NCI-H1930 (cell line): ENCODE measurements at places on chromosomes 5 and 9.

DNA sequence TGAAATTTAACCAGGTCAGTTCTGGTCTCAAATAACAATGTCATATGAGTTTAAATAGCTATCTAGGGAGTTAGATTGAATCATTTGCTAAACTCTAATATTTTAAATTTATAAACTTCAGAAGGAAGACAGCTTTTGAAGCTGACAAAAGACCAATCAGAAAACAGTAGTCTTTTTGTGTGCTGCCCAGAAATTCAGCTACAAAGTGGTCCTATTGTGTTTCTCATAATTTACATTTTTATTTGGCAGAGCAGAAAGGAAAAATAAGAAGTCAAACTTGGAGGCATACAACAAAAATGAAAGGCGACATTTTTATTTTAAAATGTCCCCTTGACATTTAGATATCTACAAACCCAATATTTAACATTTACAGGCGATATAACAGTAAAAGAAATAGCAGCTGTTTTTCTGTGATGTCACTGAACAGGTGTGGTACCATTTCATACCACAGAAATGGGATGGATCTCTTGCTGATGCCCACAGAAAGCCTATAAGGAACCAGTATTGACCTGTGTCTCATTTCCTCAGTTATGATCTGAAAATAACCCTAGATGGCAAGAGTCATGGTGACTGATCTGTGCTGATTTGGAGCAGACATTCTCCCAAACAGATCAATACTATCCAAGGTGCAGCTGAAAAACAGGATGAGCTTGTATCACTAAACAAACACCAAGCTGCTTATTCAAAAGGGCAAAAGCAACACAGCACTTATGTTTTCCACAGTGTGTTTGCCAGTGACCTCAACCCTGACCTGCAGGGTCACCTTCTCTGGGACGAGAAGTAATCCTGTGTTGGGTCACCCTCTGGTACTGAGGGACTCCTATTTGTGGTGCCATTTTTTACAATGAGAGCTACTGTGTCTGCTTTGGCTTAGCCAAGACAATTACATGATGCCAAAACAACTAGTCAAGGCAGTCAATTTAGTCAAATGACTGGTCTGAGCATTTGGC lies 3.6 kb upstream of the FST start:
- no peak for DNase-seq

GRCh38 chr5:126755593-126755992 lies 21.3 kb upstream of the LMNB1 start:
- no peak for DNase-seq

DNA sequence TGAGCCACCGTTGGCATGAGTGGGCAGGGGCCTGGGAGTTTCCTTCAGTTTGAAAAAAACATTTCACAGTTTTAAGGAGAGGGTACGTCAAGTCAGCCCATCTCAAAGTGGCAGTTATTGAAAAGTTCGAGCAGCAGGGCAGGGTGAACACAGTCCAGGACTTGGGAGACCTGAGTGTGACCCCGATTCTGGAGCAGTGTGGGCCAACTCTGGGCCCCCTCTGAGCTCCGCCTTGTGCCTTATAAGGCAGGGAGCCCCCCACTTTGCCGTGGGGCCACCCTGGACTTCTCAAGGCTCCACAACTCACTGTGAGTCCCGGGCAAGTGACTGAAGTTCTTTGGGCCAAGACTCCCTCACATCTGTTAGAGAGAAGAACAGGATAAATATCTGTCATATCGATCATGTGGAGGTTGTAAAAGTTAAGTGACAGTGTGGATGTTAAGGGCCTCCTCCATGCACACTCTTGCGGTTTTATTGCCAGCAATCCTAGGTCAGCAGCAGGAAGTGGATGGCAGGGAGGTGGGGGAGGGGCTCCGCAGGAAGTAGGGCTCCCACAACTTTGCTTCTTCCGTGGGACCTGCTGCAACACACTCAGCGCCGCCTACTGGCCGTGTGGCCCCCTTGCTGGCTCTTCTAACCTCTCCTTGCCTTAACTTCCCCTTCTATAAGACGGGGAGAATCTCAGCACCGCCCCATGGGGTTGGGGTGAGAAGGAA lies 38.4 kb downstream of the HRH2 start:
- DNase-seq = no peak

- no peak for DNase-seq
Observed at GRCh38 chr5:91211997-91212713, 171.0 kb downstream of the ARRDC3 start.

DNA sequence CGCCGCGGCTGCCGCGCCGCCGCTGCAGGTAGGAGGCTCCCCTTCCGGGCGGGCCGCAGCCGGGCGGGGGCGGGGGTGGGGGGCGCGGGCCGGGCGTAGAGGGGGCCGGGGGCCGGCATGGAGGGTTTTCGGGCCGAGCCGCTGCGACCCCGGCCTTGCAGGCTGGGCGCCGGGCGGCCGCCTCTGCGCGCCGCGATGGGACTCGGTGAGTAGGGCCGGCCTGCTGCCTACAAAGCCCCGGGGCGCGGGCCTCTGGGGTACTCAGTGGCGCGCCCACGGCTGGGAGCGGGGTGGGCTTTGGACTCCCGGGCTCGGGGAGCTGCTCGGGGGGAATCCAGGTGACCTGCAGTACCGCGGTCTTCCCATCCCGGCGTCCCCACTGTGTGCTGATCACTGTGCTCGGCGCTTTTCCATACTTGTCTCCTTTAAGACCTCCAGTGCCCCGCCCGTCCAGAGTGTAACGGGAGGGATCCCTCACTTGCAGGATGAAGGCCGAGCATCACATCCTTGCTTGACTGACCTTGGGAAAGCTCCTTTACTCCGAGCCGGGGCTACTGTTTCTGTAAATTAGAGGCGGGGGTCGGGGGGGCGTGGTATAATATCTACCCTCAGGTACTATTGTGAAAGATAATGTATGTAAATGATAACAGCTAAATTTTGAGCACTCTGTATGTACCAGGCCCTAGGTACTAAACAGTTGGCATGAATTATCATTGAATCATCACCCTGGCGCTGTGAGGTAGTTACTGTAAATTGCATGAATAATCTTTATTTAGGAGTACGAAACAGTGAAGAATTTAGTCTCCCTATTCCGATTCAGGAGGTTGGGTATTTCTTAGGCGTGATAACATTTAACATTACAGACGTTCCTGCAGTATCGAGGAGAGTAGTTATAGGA lies 672 bp downstream of the MSANTD3 start:
- DNase-seq = peak; percentile 9

DNA sequence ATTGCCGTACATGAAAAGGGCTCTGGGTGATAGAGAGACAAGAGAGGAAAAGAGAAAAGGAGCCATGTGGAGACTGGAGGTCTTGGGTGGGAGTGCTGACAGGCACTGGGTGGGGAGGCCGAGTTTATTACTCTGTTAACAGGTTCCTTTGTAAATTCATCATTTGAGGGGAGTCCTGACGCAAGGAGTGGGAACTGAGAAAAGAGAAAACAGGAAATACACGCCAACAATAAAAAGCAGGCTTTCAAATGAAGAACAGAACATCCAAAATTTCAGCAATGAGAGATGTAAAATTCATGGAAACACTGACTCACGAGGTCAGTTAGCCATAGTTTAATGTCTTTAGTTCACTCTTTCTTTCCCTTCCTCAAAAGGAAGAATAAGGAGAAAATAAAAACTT lies 342.8 kb downstream of the TMEM167A start:
- no peak for DNase-seq

GRCh38 chr5:6235726-6236125 lies 142.6 kb downstream of the MED10 start:
- DNase-seq = no peak

GRCh38 chr9:136411378-136411777 lies 920 bp downstream of the PMPCA start:
- DNase-seq = no peak

GRCh38 chr9:68841276-68842052 lies 136.4 kb downstream of the PIP5K1B start:
- DNase-seq = no peak

DNA sequence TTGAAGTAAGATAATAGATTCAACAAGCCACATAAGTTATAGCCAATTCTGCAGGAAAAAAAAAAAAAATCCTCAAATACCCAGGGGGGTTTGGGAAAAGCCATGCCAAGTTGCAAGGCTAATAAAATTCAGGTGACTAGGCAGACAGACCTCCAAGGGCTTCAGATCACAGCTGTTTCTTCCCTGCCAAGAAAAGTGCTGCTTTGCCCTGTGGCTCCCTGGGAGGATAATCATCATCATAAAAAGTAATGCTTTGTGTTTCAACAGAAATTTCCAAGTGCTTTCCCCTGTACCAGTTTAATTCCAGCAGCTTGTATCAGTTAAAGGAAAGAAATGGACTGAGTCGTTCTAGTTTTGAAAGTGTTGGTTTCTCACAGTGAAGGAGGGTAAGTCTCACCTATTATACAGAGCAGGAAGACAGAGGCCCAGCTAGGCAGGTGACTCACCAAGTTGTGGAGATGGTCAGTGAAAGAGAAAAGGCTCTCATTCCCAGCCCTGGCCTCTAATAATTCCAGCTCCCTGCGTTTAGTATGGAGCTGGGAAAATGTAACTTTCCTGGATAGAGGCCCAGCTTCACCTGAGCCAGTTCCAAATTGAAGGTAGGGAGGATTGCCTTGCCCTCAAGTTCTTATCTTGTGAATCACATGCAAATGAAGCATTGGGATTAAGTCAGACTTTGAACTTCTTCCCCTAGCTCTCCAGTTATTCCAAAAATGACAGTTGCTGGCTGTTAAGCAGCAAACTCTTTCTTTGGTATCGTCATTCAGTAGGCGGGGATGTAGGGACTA lies 263.4 kb downstream of the GRIA1 start:
- DNase-seq = no peak

DNA sequence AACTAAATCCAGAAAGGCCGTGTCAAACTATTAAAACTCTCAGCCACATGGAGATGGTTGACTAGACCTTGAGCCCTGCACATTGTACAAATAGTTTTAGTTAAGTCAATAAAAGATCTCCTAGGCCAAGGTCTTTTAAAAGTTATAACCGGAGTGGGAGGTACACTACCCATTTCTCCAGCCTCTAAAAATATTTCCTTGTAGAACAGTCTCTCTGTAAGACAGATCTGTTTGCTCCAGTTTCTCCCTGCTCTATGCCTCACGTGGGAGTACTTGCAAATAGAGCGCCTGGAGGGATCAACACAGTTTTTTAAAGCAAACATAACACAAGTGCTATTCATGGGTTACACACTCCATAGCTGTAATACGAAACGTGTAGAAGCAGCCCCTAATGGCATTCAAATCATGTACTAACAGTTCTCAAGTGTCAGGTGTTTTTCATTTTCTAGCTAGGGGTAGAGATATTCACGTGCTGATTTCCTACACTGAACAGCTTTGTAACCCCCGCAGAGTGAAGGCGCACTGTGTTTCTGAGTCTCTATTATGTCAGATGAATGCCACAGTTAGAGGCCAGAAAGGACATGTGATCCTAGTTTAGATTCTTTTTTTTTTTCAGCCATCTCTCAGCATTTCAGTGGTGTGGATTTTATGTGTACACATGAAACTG lies 703.4 kb upstream of the GRAMD2B start:
- DNase-seq = peak; percentile 11

DNA sequence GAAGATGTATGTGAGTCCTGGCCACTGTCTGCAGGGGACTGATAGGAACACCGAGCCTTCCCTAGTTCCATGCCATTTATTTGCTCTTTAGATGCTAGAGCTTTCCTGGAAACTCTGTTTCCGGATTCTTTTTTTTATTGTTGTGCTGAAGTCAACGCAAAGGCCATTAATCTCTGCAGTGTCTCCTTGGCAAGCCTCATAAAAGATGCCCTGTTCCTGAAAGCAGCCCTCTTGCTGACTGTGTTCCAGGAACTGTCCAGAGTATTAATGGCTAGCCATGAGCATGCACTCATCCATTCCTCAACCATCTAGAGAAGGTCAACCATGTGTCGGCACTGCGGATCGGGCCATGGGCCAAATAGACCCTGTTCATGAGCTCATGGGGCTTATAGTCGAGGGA lies 42.9 kb upstream of the SMAD5 start:
- no peak for DNase-seq

- no peak for DNase-seq
Observed at GRCh38 chr5:89071941-89072331, 189.0 kb upstream of the MEF2C start.

GRCh38 chr9:119257592-119257991 lies 111.6 kb downstream of the BRINP1 start:
- DNase-seq = no peak

DNA sequence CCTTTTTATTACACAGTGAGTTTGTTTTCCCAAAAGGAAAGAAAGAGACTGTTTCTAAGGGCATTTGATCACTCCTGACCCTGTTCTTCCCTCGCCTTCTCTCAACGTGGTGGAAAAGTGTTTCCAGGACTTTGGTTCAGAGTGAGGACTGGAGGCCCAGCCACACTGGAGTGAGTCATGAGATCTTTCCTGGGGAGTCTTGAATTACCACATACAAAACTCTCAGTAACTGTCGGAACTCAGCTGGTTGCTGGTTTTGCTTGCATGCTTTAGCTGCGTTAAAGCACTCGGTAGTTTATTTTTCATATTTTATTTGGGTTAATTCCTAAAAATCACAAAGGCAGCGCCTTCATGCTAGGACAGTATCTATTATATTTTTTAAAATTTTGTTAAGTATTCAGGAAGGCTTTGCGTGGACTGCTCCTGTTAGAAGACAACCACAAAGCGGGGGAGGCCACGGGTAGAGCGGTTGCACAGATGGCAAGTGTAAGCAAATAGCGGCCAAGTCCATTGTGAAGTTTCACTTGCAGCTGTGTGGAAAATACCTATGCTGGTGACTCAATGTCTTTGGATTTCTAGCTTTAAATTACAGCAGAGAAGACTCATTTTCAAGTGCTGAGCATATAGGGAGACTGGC lies 77.7 kb downstream of the ARSB start:
- DNase-seq = no peak

GRCh38 chr5:179141867-179142266 lies 81.7 kb downstream of the ZNF354C start:
- no peak for DNase-seq

DNA sequence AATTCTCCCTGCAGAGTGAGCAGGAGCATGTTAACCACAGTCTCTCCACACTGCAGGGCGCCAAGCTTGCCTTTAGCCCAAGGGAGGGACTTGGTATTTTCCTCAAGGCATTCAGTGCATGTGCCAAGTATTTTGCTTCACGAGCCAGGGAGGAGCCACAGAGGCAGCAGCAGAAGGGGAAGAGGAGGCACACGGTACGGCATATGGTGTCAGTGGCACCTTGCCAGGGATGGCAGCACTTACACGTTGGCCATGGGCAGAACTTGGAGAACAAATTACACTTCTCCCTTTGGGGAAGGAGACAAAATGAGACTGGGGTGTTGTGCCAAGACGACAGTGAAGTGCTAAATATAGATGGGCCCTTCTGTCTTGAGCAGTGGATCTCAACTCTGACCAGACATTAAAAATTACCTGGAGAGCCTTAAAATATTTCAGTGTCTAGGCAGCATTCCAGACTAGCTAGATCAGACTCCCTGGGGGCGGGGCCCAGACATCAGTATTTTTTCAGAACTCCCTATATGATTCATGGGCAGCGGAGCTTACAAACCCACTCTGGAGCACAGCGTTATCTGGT lies 155.8 kb downstream of the DRD1 start:
- DNase-seq = no peak

GRCh38 chr9:18362901-18363685 lies 110.9 kb upstream of the ADAMTSL1 start:
- no peak for DNase-seq

DNA sequence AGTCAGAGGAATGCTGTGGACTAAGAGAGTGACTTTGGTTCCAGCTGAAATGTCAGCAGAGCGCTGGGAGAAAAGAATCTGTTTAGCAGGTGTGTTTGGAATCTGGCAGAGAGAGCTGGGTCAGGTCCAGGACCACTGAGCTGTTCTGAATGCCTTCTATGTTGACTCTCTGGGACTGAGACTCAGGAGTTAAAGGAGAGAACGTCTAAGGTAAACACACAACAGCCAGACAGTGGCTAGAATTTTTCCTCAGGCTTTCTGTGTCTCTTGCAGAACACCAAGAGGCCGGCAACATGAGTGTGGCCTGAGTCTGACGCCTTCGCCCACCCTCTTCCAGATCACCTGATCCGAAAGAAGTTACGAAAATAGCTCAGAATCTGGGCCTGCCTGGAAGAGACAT lies 107.2 kb upstream of the ZNF462 start:
- DNase-seq = no peak
